Stimulated activated naive CD4-positive, alpha-beta T cell (primary cell): ENCODE measurements at places on chromosomes 16 and 17.

DNA sequence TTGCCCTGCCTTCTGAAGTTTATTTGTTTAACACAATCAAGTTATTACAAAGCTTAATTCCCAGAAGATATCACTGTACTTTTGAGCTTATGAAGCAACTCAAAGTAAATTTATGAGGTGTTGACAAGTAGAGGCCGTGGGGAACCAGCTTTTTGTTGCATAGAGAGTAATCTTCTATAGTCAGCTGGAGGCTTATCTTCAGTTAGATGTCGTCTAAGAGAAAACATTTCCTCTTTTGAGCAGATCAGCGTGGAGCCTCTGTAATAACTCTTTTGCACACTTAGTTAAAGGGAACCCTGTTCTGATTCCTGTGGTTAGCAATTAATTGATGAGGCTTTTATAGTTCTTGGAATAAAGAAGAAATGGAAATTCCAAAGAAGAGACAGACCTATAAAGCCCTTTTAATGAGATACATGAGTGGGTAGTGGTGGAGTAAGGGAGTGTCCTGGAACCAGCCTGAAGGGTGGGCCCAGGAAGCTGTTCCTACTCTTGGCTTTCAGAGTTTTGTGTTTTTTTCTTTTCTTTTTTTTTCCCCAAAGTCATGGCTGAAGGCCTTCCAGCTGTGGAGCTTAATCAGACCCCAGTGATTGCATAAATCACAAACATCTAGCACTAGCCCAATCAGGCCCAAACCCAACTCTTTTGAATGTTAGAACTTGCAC lies 28.9 kb upstream of the MAP3K14 start:
- no peak for DNase-seq

DNA sequence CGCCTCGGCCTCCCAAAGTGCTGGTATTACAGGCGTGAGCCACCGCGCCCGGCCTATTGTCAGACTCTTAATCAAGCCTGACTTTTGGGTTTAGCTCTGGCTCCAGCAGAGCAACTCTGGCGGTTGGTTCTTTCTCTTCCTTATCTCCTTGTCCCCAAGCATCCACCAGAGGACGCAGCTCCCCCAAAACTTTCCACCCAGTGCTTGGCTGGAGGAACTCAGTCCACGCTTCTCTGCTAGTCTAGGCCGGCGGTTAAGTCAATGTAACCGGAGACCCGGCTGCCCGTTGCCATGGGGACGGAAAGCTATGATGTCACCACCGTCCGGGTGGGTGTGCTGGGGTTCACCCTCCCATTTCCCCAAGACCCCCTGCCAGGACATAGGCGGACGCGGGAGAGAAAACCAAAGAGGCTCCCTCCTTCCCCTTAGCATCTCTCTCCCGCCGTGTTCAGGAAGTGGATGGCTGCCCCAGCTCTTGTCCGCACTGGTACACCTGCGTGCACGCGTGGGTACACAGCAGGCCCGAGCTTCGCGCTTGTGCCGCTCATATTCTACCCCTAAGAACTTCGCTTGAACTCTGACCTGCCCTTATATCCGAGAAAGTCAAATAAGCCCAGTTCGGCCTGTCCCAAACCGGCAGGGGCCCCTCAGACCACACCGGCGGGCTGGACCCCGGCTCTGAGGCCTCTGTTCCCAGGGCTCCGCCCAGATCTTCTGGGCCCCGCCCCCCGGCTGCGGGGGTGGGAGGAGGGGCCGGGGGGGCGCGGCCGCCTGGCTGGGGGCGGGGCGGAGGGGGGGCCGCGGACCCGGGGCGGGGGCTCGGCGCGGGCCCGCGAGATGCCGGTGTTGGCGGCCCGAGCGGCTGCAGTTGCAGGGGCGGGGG lies at the start of gene RND2:
Gene RND2 (plus strand): TSS at position 825 of the 883 bp plus-strand sequence. CDS start 117 bp downstream, outside the sequence.
- peak; percentile 85 for DNase-seq

GRCh38 chr16:6286176-6286575 lies 1046.5 kb upstream of the RBFOX1 start:
- DNase-seq = no peak

- no peak for DNase-seq
Observed at GRCh38 chr16:25009822-25010221, 5.3 kb downstream of the ARHGAP17 start.

- no peak for DNase-seq
Observed at GRCh38 chr16:369275-369865, 968 bp downstream of the MRPL28 start.

- no peak for DNase-seq
Observed at GRCh38 chr17:80000136-80000535, 35.5 kb downstream of the TBC1D16 start.

DNA sequence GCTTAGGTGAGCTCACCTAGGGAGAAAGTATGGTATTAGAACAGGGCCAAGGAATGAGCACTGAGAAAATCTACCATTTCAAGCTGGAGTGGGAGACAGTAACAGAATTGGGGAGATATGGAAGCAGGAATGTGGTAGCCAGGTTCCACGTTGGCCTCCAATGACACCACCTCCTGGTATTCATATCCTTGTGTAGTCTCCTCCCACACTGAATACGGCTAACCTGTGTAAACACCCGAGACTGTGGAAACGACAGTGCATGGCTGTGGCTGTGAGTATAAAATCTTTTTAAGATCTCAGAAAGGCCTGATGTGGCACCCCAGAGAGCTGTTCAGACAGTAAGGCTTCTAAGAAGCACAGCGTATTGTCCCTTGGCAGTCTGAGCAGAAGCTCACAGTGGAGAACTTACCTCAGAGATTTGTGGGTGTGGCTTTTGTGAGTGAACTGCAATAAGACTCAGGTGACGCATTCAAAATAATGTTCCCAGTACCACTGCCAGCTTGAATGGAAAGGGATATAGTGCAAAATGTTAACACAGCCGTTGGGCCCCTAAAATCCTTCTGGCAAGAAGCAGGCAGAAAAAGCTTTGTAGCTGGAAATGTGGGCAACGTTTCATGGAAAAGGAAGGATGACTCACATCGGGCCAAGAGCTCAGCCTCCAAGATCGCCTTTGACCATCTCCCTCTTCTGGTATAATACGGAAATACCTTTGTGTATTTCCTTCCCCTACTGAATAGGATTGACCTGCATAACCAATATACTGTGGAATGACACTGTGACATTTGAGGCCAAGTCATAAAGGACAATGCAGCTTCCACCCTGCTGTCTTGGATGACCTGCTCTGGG lies 14.4 kb downstream of the SDR42E1 start:
- no peak for DNase-seq

GRCh38 chr17:4553669-4554068 lies 1.5 kb downstream of the MYBBP1A start:
- DNase-seq = no peak

GRCh38 chr16:11774065-11774626 lies 22.9 kb downstream of the ZC3H7A start:
- no peak for DNase-seq

- no peak for DNase-seq
Observed at GRCh38 chr17:28385406-28385805, 13.9 kb downstream of the SARM1 start.

- no peak for DNase-seq
Observed at GRCh38 chr16:55291847-55292246, 32.2 kb upstream of the IRX6 start.

GRCh38 chr17:44198721-44199552 lies 747 bp downstream of the ATXN7L3 start:
- DNase-seq = peak; percentile 82

DNA sequence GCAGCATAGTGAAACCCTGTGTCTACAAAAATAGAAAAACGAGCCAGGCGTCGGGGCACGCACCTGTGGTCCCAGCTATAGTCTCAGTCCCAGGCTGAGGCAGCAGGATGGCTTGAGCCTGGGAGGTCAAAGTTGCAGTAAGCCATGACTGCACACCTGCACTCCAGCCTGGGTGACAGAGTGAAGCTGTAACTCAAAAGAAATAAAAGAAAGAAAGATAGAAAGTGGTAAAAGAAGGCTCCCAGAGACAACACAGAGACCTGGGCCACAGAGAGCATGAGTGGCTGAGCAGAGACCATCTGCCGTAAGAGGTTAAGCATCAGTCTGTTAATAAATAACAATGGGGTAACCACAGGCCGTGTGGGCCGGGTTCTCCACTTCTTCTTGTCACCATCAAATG lies 15.3 kb upstream of the HEXD start:
- no peak for DNase-seq

DNA sequence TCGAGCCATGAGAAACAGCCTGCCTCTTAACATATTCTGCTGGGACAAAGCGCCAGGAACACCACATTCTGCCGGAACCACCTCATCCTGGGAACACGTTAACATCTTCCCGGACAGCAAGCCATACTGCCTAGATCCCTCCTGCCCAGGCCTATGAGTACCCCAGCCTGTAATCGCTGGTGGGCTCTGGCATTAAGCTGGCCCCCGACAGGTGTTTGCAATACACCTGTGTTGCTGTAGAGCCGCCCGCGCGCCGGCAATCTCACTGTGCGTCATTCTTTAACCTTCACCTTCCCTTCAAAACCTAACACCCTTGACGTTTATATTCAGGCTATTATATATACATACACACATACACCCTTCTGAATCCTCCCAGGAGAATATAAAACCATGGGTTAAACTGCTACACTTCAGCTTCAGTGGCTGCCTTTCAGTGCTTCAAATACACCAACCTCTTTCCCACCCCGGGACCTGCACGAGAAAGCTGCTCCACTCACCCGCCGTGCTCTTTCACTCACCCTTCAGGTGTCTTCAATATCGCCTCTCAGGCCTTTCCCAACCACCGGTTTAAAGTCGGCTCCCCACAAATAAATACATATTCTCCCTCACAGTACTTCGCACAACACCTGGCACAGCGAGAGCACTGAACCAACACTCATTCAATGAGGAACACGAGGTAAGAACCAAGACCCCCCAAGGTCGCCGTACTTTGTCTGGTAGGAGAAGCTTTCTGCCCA lies 1.0 kb upstream of the ENDOV start:
- peak; percentile 9 for DNase-seq

GRCh38 chr17:42071810-42072209 lies 21.4 kb upstream of the C17orf113 start:
- DNase-seq = no peak

DNA sequence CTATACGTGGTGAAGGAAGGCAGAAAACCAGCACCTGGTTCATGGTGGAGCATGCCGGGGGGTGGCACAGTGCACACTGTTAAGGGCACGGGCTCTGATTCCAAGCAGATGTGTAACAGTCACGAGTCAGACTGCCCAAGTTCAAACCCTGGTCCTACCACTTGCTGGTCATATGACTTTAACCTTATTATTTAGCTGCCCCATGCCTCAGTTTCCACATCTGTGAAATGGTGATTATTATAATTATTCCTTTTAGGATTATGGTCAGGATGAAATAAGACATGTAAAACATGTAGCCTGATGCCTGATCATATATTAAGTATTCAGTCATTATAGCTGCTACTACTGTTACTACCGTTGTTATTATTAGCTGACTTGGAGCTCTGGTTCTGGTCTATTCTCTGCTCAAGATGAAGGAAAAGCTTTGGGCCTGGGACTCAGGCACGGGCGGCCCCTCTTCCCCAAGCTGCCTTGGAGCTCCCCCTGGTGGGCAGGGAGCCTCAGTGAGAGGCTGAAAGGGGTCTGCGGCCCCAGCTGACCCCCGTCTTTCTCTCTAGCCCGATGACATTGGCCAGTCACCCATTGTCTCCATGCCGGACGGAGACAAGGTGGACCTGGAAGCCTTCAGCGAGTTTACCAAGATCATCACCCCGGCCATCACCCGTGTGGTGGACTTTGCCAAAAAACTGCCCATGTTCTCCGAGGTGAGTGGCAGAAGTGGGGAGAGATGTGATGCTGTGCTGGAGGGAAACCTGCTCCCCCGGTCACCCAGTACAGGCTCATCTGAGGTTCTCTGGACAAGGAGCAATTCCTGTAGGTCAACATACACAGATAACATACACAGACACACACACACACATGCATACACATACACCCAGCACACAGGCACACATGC lies 14.0 kb downstream of the NR1D1 start:
- DNase-seq = peak; percentile 57

- no peak for DNase-seq
Observed at GRCh38 chr16:31134091-31134571, 1.4 kb downstream of the PRSS8 start.

GRCh38 chr17:82865774-82866395 lies 26.1 kb upstream of the ZNF750 start:
- DNase-seq = no peak

DNA sequence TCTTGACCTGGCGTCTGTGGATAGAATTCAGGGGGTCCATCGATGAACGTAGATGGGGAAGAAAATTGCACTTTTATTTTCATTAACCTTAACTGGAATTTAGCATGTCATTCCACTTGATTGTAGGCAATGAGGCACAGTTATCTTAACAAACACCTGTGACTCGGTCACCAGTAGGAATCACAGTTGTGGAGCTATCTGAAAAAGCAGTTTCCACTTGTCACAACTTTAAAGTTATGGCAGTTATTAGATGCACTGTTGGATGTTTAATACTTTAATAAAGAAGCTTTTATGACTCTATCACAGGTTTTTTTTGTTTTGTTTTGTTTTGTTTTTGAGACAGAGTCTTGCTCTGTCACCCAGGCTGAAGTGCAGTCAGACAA lies 83.7 kb upstream of the LGALS9 start:
- no peak for DNase-seq

GRCh38 chr16:22847100-22847499 lies 33.1 kb downstream of the HS3ST2 start:
- DNase-seq = no peak

- no peak for DNase-seq
Observed at GRCh38 chr16:62913924-62914323, 877.7 kb upstream of the CDH8 start.

- no peak for DNase-seq
Observed at GRCh38 chr16:68739964-68740627, 3.0 kb downstream of the CDH1 start.

GRCh38 chr17:72386619-72387237 lies 265.9 kb downstream of the SOX9 start:
- no peak for DNase-seq

DNA sequence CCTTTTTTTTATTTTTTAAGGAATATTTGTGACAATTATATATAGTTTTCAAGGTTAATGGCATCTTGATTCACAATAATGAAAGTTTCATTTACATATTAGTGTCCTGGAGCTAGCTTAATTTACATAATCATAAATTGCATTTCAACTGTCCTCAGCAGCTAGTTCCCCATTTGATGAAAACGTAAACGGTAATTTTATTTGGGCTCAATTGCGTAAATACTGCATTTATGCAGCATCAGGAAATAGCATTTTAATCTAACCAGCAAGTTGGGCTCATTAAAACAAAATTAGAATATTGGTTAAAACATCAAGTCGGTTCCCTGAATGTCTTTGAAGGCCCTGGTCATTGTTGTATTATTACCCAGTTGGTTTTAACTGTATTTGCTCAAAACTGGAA lies 136.8 kb upstream of the CDH5 start:
- DNase-seq = no peak

DNA sequence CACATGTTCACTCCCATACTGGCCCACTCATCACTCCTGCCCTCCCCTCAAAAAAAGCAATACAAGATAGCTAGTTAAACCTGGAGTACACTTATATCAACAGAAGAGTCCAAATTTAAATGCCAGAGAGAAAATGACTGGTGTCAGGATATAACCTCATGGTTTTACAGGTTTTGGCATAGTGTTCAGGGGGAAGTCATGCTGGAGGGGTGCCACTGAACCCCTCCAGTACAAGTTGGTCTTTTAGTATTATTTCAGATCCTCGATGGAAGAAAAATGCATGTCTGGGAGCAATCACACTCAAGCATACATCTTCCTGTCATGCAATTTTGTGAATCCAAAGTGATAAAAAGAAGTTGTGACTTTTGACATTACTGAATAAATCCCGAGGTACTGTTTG lies 10.5 kb downstream of the NACA2 start:
- no peak for DNase-seq

GRCh38 chr16:17323171-17323570 lies 147.6 kb downstream of the XYLT1 start:
- no peak for DNase-seq
